Stimulated activated CD8-positive, alpha-beta memory T cell treated with anti-CD3 and anti-CD28 coated beads, Interleukin-7, amount 100 ng/mL, for 1 hour (primary cell): ENCODE measurements at places on chromosomes 7 and 10.

- no peak for DNase-seq
Measured at GRCh38 chr7:144936314-144936713, 100.5 kb upstream of the TPK1 start.

DNA sequence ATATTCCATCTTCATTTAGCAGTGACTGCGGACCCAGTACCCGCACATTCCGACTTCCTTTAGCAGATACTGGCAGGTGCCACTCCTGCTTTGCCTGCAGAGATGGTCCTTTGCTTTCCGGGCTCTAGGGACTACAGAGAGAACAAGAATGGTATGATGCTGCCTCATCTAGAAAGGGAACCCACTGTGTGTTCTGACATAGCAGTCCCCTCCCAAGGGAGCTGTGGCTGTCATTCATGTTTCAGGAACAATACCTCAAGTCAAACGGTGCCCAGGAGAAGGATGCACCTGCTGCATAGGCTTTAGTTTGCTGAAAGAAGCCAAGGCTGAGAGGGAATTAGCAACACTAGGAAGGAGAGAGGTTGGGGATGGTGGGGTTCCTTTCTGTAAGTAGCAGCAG lies 15.9 kb upstream of the TMEM72 start:
- DNase-seq, result no peak

GRCh38 chr10:97106207-97106606 lies 79.6 kb downstream of the SLIT1 start:
- DNase-seq, result no peak

DNA sequence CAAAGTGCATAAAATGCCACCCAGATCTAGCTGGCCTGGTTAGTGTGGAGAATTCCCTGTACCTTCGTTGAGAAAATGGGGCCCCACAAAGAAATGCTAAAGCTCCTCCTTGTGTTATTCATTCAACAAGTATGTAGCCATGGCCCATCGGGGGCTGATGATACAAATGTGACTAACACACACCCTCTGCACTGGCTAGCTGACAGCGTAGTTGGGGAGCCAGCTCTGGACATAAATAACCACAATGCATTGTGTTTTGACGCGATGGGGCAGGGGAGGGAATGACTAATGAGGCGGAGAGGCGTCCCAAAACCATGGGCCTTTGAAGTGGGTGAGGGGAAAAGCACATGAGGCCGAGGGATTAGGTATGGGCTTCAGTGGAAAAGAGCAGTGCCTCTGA lies 28.2 kb upstream of the ASL start:
- DNase-seq, result no peak

DNA sequence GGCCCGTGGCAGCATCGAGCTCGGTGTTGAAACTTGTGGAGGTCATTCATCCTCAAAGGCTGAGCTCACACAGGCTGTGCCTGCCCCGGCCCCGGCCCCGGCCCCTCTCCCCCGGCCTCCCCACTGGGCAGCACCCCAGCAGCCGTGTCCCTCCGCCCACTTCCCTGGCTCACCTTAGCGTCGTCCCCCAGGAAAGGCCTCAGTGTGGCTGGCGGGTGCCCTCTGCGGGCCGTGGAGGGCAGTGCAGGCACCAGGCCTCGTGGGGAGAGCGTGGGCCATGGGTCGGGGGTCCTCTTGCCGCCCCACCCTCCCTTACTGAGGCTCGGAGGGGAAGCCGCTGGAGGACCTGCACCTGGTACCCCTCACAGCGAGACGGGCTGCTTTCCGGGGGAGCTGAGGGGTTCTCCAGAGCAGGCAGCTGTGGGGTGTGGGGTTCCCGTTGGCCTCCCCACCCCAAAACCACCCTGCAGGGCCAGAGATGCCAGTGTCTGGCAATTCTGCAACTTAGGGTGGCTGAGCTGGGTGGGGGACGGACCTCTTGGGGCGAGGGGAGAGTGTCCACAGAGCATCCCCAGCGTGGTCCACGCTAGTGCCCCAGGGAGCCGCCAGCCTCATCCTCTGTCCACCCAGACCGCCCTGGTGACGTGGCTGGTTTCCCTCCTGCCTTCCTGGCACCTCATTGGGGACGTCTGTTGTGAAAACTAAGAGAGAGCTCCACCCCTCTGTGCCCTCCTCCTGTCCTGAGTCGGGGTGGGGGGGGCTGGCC lies 44.2 kb upstream of the DPYSL4 start:
- no peak for DNase-seq

DNA sequence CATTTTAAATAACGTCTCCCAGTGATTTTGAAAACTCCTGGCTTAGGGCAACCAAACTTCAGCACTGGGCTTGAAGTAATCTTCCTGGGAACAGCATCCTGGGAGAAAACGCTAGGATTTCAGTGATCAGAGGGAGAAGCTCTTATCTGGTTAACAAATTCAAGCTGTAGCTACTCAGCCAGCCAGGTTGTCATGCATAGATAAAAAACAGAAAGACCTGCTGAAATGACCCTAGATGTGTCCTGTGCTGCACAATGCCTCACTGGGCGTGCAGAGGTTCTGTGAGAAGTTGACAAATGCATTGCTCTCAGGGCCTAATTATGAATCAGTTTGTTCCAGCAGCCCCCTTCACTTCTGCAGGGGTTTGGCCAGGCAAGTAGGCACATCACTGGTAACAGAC lies 68.9 kb upstream of the CHCHD3 start:
- DNase-seq, result no peak

DNA sequence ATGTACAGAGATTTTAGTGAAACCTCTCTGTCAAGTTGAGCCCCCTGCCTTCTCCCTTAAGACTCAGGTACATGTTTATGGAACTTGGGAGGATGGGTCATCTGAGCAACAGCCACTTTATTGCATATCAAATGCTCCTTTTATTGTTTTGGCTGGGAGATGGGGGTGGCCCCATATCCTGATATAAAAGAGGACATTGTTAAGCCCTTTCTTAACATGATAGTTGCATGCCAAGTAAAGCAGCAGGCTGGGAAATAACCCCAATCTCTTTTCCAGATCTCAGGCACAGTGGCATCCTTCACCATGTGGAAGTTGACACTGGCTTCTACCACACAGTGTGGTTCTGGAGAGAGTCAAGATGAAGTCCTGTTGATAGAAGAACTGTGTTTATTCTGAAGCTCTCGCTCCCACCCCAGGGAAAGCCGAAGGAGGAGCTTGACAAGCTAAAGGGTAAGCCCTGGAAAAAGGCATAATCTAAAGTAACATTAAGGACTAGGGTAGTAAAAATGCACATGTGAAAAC lies 746.7 kb downstream of the SUGCT start:
- DNase-seq, result no peak

DNA sequence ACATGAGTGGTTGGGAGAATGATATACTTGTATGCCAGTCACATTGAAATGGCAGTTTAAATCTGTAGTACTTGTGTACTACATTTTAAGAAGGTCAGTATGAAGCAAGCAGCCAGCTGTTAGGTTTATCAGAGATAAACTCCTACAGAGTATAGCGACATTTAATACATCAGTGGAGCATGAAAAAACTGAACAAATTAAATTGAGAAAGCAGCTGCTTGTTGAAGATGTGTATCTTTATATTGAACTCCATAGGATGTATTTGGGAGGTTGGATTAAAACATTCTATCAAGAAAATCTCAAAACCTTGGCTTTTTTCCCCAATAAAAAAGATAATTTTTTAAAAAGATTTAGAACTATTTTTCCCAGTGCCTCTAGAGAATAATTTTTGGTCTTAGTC lies 47.8 kb downstream of the PHF14 start:
- no peak for DNase-seq

DNA sequence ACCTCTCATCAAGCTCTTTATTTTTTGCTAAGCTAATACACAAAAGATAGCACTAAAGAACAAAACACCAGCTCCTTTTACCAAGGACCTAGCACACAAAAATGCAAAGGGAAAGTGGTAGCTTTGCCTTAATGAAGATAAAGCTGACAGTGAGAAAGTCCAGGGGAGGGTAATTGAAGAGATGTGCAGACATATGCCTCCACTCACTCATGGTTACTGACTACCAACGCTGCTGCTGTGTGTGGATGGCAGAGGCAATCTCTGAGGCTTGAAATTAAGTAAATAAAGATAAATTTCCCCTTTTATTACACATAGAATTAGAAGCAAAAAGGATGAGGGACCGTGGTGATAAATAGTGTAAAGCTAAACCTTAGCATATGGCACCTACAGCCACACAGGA lies 87.0 kb downstream of the HGF start:
- DNase-seq, result no peak

DNA sequence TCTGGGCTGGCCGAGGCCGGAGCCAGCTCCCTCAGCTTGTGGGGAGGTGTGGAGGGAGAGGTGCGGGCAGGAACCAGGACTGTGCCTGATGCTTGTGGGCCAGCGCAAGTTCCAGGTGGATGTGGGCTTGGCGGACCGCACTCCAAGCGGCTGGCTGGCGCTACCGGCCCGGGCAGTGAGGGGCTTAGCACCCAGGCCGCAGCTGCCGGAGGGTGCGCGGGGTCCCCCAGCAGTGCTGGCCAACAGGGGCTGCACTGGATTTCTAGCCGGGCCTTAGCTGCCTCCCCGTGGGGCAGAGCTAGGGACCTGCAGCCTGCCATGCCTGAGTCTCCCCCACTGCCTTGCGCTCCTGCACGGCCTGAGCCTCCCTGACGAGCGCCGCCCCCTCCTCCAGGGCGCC lies 242.8 kb downstream of the CCSER2 start:
- no peak for DNase-seq

GRCh38 chr10:88070080-88070880 lies 206.9 kb downstream of the PTEN start:
- no peak for DNase-seq

GRCh38 chr7:41084381-41084780 lies 618.5 kb downstream of the INHBA start:
- no peak for DNase-seq

DNA sequence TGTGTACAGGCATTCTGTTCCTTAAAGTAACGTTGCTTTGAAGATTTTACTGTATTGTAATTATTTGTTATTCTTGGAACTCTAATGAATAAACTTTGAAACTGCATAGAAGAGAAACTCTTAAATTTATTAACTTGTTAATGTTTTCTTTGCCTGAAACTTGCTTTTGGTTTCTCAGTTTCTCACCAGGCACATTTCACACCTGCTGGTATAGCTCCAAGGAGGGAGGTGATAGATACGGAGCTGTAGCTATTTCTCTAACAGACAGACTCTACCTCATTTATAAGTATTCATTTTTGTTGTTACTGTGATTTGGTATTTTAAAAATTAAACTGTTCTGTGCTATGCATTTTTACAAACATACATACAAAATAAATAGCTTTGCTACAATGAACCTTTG lies 32.7 kb downstream of the R3HCC1L start:
- DNase-seq, result no peak

GRCh38 chr7:42350801-42351200 lies 113.8 kb upstream of the GLI3 start:
- DNase-seq, result no peak

GRCh38 chr10:113007821-113008220 lies 57.8 kb downstream of the TCF7L2 start:
- DNase-seq, result no peak

DNA sequence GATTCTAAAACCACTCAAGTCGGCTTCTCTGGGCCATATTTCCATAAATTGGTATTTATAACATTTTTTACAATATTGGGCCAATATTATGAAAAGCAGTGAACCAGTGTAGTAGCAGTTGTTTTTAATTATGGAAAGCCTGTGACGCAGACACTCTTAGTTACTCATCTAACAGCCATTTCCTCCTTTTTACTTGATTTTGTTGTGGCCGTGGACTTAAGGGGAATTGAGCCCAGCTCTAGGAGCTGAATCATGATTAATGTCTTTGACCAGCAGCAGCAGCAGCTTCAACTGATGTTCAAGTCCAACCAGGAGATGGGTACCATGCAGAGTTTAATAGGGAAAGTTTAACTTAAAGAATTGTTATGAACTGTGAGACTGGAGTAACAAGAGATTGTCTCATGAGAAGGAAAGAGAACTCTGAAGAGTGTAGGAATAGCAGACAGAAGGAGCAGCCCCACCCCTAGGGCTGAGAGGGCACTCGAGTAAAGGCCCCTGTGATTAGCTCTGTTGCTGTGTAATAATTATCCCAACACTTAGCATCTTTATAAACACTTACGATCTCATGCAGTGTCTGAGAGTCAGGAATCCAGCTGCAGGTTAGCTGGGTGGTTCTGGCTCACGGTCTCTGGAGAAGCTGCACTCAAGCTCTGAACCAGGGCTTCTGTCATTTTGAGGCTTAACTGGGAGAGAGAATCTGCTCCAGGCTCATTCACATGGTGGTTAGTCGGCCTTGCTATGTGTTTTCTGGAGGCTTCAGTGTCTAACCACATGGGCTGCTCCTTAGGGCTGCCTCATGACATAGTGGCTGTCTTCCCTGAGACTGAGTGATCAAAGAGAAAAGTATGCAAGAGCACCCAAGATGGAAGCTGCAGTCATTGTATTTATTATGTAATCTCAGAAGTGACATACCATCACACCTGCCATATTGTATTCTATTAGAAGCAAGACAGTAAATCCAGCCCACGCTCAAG lies 4.6 kb downstream of the LANCL2 start:
- DNase-seq, result no peak

GRCh38 chr7:44565097-44565794 lies 8.5 kb downstream of the DDX56 start:
- DNase-seq, result peak; percentile 27

DNA sequence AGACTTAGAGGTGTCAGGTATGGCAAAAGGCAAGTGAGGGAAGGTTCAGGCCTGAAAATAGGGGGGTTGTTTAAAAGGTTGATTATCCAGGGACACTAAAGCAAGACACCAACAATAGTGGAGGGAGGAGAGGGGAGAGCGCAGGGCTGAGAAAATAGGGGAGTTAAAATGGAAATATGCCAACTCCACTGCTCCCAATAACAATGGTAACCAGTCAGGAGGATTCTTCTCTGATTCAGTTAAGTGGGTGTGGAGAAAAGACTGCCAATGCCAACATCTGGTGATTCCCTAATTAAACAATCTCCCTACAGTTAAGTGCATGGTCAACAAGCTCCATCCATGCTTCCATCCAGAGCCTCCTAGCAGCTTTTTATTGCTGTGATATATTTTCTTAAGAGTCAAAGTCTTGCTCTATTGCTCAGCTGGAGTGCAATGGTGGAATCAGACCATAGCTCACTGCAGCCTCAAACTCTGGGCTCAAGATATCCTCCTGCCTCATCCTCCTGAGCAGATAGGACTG lies 183.3 kb downstream of the JAZF1 start:
- DNase-seq, result no peak

- no peak for DNase-seq
Measured at GRCh38 chr10:126673565-126673964, 3.1 kb upstream of the C10orf90 start.

DNA sequence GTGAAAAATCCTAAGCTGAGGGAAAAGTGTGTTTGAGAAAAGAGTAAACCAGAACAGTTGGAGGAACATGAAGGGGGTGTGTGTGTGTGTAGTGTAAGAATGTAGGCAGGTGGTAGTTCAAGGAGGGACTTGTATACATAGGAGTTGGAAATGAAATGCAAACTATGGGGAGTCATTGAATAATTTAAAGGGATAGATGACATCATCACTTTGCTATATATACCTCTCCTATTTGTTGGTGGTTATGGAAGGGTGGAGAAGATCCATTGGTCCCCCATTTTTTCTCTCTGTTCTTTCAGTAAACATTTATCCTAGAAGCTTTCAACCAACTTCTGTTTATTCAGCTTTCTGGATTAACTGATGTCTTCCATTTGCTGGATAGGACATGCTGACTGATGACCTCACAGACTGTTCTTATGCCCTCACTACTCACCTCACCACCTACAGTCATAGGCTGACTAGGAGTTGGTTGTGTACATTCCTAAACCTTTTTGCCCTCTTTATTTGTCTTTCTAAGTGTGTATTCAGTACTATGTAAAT lies 20.8 kb downstream of the PPP1R9A start:
- no peak for DNase-seq

- DNase-seq, result no peak
Measured at GRCh38 chr7:6074612-6075380, 43.6 kb downstream of the ANKRD61 start.

GRCh38 chr7:73844848-73845460 lies 2.6 kb upstream of the METTL27 start:
- DNase-seq, result no peak
